ENCODE measurements at places on chromosomes 7 and 10.
A peak's percentile ranks its signal among the peaks of the same experiment; 100 is the strongest.

GRCh38 chr7:7830122-7830878, 111.9 kb upstream of the RPA3 start:
- DNase-seq = no peak

- DNase-seq = no peak
Observed at GRCh38 chr7:48976253-48976652, 51.9 kb downstream of the CDC14C start.

DNA sequence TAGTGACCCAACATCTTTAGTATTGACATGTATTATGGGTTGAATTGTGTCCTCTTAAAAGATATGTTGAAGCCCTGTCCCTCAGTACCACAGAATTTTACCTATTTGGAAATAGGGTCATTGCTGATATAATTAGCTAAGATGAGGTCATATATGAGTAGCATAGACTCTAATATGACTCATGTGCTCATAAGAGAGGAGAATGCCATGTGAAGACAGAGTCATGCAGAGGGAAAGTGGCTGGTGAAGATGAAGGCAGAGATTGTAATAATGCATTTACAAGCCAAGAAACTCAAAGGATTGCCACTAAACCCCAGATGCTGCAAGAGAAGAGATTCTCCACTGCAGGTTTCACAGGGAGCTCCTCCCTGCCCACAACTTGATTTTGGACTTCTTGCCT, 496.4 kb downstream of the KIF20B start:
- DNase-seq = no peak

- DNase-seq = no peak
Observed at GRCh38 chr10:60649485-60650377, 128.5 kb upstream of the CDK1 start.

DNA sequence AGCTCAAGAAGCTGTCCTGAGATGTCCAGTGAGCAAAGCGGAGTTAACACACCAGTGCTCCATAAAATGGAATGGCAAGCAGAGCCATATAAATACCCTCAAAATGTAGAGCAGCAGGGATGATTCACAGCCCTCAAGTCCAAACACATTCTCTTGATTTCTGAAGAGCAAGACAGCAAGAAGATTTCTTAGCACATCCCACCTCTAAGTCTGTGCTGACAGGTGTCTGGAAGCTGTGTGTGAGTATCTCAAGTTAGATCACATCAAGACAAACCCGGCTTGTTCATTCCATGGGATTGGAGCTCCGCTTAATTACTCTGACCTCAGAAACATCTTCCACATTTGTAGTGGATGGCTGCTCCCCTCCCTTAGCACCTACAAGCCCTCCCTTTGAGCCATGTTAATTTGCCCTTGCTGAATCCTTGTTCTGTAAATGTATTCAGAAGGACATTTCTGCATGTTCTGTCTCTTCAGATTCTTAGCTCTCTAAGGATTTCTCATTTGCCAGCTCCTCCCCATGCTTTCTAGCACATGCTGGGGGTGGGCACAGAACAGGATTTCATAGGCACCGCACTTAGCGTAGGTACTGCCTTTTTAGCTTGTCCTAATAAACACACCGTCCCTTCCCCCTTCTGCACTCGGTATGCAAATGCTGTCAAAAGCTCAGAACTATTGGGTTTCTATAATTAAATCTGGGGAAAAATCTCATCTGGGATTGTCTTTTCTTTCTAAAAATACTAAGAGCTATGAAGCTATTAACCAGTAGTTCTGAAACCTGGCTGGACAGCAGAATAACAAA, 112.7 kb downstream of the CPXM2 start:
- DNase-seq = no peak

DNA sequence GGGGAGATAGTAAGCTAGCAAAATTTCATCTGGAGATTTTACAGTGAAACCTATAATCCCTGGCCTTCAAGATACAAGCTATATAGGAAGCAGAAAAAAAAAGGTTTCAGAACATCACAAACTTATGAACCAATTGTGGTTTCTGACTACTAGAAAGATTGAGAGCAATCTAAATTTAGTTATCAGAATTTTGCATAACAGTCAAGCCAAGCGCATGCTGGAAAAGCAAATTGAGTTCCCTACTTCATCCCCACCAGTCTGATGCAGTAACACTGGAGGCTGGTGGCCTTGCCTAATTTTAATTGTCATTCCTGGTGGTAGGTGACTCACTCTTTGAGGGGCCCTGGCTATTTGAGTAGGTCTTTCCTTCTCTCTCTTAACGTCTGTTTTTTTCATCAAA, 46.3 kb upstream of the ELMO1 start:
- no peak for DNase-seq

GRCh38 chr7:6917258-6917657, 91.2 kb upstream of the CCZ1B start:
- no peak for DNase-seq

DNA sequence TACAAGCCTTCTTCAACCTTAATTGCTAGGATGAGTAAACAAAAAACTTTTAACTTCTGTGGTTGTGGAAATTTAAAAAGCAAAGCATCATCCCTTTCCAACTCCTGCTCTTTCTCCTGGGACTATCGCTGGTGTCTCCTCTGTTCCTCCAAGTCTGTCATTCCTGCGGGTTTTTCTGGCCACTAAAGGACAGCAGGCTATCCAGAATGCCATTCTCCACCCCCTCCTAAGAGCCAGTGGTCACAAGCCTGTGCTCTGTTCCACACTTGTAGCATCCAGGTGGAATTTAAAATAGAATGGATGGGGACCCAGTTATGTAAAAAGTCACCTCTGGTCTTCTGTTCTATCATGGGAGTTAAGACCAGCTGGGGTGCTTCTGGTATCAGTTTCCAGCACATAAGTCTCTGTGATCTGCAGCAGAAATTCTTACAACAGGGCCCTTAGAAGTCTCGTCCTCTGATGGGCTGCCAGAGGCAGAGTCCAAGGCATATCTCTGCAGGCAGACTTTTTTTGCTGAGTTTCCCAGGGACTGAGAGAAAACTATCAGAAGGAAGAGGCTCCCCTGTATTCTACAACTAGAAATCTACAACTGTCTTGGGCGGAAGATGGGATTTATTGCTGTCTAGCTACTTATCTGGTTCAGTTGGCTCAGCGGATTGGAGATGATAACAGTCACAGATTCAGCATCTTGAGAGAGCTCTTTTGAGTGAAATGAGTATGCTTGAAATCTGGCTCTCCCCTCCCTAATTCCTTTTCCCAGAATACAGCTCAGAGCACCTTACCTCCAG, 5.1 kb upstream of the WNT16 start:
- DNase-seq = no peak

GRCh38 chr7:92831716-92832533, 4.4 kb downstream of the CDK6 start:
- peak; percentile 34 for DNase-seq

DNA sequence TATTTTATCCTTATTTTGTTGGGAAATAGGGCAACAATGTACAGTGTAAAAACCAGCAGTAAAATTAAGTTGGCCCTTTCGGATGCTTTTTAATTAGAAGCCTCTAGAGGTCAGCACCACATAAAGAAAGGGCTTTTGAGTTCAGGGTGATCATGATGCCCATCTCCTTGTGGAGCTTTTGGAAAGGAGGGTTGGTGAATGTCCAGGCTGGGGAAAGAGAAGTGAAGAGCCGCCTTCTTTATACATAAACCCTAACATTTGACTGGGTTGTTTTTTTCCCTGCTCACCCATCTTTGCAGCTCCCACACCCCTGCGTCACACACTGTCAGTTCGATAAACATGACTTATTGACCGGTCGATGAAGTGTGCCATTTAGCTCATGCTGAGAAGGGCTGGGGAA, 29.8 kb downstream of the MTURN start:
- no peak for DNase-seq

- no peak for DNase-seq
Observed at GRCh38 chr7:43111630-43112458, 603 bp upstream of the HECW1 start.

DNA sequence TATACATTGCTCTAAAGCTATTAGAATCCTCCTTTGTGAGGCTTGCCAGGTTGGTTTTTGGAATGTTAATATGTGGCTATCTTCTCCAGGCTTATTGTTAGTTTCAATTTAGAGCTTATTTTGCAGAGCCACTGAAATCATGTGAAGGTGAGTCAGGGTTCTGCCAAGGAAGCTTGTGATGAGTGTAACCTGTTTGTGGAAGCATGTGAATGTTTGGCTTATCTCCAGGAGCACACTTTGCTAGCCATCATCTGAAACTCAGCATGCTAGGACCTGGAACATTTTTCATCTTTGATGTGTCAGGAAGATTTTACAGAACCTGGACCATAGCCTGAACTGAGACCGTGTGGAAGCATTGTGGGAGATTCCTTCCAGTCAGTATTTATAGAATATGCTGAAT, 197.3 kb downstream of the PPP1R9A start:
- DNase-seq = no peak

DNA sequence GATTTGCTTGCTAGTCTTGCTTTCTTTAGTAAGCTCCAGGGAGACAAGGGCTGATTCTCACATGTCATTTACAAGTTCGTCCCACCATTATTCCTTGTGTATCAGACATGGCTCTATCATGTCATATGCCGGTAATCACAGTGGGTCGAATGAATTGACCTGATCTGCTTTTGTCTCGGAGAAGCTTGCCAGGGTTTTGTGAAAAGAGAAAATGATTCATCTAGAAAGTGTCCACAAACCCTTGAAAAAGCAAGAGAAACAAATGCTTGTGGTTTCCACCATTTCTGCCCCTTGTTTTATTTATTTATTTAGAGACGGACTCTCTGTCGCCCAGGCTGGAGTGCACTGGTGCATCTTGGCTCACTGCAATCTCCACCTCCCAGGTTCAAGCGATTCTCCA, 278.5 kb downstream of the TCF7L2 start:
- DNase-seq = no peak

DNA sequence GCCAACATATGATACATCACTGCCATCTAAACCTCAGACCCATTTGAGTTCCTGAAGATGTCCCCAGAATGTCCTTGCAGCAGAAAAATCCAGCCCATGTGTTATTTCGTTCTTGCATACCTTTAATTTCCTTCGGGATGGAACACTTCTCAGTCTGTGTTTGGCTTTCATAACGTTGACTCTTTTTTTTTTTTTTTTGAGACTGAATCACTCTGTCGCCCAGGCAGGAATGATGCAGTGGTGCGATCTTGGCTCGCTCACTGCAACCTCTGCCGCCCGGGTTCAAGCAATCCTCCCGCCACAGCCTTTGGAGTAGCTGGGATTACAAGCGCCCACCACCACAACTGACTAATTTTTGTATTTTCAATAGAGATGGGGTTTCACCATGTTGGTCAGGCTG, 148.8 kb upstream of the TNRC18 start:
- no peak for DNase-seq

DNA sequence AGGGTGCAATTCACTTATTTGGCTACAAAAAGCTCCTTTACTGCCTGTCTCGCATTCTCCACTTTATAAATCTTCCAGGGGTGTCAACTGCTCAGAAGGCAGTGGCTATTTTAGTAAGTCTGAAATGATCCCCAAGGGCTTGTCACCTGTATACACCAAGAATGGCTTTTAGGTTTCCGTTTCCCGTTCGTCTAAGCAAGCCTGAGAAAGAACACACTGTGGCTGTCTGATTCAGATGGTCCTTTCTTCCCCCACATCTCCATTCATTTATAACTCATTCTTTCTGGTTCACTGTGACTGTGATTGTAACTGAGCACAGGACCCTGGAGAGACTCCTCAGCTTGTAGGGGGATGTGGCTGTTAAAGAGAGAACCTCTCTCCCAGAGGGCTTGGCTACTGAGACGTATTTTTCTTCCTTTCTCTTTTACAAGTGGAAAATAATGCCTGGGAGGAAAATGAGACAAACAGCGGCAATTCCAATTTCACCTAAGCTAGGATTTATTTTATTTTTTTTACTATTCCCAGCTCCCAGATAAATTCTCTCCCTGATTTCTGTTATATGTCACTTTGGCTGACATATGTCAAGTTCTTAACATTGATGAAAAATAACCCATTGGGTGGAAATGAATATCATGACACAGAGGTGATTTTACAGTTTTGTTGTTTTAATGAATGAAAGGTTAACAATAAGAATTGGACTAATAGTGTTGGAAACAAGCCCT, 129.3 kb downstream of the FAM107B start:
- peak; percentile 28 for DNase-seq

DNA sequence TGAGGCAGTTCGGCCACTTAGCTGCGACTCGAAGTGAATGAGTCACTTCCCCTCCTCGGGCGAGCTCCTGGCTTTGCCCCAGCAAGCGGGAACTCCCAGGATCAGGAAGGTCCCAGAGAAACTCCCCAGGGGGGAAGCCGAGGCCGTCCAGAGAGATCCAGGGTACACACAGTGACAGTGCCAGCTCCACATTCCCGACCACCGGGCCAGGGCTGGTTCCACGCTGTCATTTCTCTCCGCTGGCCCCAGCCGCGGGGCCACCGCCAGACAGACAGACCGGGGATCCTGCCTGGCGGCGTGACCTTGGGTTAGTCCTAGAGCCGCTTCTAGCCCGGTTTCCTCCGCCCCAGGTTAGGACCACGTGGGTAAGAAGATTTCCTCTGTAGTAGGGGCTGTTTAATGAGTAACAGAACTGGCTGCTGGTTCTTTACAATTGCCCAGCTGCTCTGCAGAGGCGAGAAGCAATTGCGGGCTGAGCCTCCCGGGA, 463 bp upstream of the UPP1 start:
- DNase-seq = no peak

GRCh38 chr10:48470115-48470892, 134.6 kb downstream of the ARHGAP22 start:
- DNase-seq = no peak

GRCh38 chr10:42488416-42488815, 150.0 kb downstream of the ZNF33B start:
- DNase-seq = no peak

- DNase-seq = no peak
Observed at GRCh38 chr10:127944256-127944655, 37.4 kb downstream of the PTPRE start.

DNA sequence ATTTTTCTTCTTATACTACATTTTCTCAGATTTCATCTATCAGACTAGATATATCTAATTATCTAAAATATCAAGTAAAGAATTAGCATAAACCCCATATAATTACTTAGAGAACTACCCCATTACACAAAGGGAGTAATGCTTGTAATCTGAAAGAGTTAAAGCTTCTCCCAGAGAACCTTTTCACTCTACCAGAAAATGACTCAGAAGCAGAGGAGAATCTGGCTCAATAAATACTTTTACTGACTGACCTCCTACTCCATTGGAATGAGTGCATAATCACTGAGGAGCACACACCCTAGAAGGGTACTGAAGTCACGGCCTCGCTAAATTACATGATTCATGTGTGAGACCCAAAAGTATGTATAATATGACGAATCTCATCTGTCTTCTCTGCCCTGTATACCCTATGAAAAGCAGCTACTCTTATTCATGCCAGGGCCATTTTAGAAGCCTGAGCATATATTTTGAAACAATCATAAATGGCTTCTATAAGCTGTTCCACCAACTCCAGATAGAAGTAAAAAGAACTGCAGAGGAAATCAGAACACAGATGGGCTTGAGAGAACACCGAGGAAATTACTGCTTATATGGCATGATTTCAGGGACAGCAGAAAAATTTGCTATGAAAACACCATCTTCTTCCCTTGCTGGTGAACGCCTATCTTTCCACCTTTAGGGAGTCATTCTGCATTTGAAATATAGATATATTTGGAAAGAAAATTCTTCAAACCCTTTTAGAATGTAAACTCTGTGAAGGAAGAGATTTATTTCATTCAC, 32.7 kb downstream of the DNMBP start:
- DNase-seq = no peak

GRCh38 chr10:79145517-79146470, 77.0 kb downstream of the ZMIZ1 start:
- no peak for DNase-seq
